ENCODE measurements at places on chromosomes 12 and 14.

DNA sequence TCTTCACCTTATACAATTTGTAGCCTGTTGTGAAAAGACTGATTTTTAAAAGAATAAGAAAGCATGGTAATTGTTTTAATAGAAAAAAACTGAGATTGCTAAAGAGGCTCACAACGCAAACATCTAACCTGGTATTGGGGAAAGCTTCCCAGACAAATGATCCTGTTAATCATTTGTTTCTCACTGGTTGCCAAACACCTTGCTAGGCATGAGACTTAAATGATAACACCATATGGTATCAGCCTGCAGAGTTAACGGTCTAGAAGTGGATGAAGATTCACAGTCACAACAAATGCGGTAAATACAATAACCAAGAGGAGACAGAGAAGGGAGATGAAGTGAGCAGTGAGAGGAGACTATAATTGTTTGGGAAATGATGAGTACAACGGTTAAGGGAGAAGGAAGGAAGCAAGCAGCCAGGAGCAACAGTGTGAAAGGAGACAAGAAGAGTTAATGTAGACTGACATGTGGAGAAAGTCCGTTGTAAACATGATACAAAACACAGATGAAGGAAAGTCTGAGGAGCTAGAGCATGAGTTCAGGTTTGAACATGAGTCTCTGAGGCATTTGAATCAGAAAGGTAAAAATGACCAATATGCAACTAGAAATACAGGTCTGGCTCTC lies 19.8 kb downstream of the GXYLT1 start:
- peak; percentile 12 for ATAC-seq

DNA sequence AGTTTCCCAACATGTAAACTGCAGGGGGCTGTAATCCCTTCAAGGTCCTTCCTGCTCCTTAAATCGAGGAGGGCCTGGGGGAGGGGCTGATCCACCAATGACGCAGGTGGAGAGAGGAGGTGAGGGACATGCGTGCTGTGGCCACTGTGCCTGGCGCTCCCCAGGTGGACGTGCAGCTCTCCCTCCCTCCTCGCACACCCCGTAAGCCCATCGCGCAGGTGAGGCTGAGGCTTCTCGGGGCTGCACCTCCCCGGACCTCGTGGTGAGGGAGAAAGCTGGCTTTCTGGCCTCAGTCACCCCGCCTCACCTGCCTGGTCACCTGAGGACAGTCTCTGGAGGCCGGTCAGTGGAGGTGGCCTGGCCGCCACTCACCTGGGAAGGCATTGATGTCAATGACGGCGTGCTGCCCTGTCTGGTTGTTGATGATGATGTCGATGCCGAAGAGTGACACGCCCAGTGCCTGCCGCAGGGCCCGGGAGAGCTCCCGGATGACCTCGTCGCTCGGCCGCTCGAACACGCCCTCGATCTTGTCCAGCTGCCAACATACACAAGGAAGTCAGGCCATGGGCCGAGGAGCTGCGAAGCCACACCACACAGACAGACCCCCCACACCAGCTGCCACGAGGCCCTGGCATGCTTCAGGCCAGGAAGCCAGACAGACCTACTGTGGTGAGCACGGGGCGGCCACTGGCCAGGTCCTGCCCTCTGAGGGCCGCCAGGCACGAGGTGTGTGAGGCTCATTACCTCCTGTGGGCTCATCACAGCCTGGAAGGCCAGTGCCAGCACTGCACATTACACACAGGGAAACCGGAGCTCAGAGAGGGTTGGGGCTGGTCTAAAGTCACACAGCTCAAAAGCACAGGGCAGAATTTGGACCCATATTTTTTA lies 23.3 kb downstream of the CHGA start:
- no peak for ATAC-seq

DNA sequence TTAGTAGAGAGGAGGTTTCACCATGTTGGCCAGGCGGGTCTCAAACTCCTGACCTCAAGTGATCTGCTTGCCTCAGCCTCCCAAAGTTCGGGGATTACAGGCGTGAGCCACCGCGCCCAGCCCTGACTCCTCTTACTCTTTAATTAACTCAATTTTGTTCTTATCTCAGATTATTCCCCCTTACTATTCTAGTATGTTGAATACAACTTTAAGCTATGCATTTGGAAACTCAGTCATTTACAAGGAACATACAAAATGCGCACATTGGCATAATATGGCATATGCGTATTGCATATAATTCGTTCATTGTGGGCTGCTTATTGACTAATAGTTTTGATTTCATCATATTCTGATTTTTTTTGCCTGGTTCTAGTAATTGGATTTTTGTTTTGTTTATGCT lies 10.8 kb upstream of the CD163 start:
- ATAC-seq, result no peak

DNA sequence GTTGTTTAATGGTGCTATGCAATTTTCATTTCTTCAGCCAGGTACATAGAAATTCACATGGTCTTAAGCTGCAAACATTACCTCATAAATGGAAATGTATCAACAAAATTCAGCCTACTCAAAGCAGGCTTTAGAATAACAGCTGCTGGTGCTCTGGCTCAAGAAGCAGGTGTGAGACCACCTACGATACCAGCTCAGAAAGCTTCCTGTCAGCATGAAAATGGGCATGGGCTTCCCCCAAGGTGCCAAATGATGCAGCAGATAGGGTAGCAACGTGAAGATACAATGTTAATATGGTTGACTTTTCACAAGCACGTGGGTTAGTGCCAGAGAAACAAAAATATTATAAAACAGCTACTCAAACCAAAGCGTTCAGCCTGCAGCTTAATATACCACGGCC lies 343.4 kb upstream of the PRICKLE1 start:
- ATAC-seq, result no peak

GRCh38 chr12:76024942-76025600 lies 6.5 kb downstream of the PHLDA1 start:
- no peak for ATAC-seq

DNA sequence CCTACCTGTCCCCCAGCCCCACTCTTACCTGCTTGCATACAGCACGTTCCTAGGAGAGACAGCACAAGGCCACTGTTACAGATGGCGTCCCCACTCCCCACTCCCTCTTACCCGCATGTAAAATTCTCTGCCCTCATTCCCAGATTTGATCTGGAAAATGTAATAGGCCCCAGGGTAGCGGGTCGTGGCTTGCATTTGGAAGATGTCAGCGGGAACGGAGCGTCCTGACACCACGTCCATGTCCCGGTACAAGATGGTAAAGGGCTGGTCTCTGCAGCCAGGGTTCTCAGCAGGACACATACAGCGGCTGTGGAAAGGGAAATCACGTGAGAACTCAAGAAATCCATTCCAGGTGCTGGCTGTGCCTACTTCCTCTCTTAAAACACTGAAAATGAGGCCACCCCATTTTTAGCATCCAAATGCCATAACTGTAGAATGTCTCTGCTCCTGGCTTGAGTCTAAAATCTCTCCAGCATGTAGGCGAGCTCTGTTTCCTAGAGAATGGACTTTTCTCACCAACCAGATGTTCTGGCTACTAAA lies 10.1 kb upstream of the TC2N start:
- no peak for ATAC-seq

GRCh38 chr12:110304061-110304551 lies 23.1 kb downstream of the ATP2A2 start:
- no peak for ATAC-seq

All from activated T-helper 17 cell treated with anti-CD3 and anti-CD28 coated beads, Interleukin-2, amount 50 U/mL, for 72 hours (primary cell).